Retina (tissue), 1 donor: ENCODE measurements at places on chromosomes 6 and 20.

DNA sequence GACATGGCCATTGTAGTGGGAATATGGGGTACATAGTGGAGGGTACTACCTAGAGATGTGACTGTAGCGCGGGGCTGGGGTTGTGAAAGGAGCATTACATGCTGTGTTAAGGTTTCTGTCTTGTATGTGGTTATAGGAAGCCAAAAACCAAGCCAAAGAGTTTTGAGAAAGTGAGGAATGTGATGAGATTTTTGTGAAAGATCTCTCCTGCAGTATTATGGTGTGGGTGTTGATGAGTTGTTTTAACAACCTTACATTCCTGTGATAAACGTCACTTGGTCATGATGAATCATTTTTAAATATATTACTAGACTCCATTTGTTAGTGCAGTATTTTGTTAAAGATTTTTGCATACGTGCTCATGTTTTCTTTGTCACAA is 48.9 kb downstream of the ZFAND3 start:
- no peak for DNase-seq

DNA sequence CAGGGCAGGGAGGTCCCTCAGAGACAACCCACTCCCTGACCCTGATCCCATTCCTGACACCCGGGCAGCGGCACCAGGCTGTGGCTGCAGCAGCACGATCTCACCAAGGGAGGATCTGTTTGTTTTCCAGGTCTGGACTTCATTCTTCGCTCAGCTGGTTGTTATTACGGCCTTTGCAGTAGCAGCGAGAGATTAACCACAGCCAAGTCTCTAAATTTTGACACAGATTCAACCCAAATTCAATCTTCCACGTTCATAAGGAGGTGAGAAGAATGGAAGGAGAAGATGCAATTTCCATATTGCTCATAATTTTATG is 91.1 kb upstream of the THBS2 start:
- DNase-seq, result peak; percentile 16

GRCh38 chr6:68059899-68060298 is 575.2 kb upstream of the ADGRB3 start:
- no peak for DNase-seq

- no peak for DNase-seq
Observed at GRCh38 chr20:4883546-4883945, 117.8 kb downstream of the SLC23A2 start.

DNA sequence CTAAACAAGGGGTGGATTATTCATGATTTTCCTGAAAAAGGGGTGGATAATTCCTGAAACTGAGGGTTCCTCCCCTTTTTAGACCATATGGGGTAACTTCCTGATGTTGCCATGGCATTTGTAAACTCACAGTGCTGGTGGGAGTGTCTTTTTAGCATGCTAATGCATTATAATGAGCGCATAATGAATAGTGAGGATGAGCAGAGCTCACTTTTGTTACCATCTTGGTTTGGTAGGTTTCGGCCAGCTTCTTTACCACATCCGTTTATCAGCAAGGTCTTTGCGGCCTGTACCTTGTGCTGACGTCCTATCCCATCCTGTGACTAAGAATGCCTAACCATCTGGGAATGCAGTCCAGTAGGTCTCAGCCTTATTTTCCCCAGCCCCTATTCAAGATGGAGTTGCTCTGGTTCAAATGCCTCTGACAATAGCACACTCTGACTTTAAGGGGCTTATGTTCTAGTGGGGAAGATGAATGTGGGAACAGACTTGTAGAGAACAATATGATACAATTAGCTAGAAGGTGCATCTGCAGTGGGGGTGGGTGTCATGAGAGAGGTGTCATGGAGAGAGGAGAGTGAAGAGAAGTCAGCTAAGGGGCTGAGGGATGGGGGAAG is 4.2 kb upstream of the GPR31 start:
- DNase-seq, result no peak

- DNase-seq, result no peak
Observed at GRCh38 chr20:38143646-38144554, 21.2 kb downstream of the TGM2 start.

DNA sequence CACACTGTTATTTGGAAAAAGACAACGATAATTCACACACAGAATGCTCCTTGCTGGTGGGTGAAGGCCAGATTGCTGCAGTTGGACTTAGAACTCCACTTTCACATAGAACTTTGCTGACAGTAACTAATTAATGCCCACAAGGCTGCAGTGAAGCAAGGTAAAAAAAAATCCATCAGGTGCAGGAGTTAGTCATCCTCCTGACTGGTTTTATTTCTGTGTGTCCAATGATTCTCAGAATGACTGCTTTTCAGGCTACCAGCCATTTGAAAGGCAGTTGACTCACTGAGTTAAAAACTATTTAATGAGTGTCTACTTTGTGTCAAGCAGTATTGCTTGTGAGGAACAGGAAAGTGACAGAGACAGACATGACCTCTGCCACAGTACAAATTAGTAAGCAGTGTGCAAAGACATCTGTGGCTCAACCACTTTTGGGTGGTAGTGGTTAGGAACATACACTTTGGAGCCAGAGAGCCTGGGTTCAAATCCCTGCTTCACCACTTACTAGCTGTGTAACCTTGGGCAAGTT is 41.9 kb downstream of the ELOVL5 start:
- no peak for DNase-seq

DNA sequence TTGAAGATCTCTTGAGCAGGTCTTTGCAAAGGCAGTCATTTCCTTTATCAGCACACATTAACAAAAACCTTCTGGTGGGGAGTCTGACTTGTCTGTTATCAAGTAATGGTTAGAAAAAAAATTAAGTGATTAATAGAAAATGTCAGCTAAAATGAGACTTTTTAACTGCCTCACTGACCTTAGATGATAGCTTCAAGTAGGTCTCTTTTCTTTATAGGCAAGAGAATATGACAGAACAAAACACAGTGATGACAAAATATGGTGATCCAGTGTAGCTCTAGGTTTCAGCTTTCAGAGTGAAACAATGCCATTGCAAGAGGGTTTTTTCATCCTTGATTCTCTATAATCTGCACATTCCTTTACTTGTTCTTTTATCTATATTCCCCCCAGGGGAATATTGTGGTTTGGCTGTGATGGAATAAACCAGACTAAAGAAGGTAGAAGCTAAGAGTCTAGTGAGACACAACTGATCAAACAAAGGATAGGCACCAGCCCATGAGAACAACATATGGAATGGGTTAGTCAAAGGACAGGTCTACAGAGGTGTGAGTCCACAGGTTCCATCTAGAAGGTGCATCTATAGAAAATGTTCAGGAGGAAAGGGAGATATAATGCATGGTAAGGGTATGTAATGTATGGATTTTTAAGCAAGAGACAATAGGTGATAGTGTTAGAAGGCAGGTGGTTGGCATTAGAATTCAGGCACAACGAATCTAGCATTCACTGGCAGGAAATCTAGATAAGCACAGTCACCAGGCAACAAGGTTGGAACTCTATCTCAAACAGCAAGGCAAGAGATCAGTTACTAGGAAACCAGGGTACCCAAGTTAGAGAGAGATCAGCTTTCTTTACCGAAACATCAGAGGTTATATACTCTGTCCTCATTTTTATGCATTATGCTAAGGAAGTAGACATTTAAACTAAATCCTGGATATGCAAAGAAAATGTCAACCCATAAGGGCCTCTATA is 228.9 kb upstream of the SMLR1 start:
- no peak for DNase-seq

- no peak for DNase-seq
Observed at GRCh38 chr20:44083220-44083933, 103.6 kb downstream of the JPH2 start.

DNA sequence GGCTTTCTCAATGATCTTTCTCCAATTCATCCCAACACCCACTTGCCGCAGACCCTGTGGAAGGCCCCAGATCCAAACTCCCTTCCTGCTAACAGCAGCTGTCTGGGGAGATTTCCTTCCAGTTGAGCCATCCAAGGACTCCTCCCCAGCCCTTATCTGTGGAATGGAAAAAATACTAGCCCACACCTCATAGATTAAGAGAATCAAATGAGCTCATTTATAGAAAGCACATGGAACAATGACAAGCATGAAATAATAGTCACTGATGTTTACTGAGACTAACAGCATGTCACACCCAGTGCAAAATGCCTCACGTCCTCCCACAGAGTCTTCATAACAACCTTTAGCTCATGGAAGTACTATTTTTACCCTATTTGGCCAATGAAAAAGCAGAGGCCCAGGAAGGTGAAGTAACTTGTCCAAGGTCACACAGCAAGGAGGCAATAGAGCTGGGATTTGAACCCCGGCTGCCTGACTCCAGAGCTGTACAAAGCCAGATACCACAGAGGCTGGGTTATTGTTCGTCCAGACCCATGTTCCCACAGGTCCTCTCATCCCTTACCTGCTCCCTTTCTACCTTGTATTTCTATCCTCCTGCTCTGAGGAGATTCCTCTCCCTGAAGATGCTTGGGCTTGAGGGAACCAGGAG is 23.4 kb upstream of the PTGIS start:
- DNase-seq, result no peak

DNA sequence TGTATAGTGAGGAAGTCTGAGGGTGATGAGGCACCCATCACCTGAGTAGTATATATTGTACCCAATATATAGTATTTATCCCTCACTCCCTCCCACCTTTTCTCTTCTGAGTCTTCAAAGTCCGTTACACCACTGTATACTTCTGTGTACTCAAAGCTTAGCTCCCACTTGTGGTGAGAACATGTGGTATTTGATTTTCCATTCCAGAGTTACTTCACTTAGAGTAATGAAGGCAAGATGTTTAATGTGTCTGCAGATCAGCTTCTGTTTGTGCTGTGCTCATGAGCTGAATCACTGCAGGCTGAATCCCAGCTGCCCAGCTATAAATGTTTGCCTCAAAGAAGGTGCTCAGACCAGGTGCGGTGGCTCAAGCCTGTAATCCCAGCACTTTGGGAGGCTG is 139.3 kb upstream of the FOXA2 start:
- no peak for DNase-seq

- DNase-seq, result no peak
Observed at GRCh38 chr6:132122176-132122575, 171.0 kb upstream of the CCN2 start.

DNA sequence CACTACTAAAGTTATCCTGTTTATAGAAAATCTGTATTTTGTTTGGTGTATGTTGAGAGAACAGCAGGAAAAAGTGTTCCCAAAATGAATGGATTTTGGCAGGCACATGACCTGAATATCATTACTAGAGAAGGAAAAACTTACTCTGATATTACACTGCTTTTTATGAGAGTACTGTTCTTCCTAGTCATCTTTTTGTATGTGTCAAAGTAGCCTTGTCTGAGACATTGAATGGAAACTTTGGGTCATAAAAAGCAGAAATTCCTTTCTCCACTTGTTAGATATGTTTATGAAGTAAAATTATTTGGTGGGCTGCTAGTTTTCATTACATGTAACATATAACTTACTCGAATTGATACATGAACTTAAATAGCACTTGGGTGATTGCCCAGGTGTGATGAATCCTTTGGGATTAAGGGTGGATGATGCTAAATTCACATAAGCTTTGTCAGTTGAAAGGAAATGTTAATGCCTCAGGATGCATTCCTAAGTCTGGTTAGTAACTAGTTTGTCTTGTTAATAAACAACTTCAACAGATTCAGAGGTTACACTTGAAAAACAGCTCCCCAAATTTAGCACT is 206.7 kb downstream of the CENPW start:
- no peak for DNase-seq

DNA sequence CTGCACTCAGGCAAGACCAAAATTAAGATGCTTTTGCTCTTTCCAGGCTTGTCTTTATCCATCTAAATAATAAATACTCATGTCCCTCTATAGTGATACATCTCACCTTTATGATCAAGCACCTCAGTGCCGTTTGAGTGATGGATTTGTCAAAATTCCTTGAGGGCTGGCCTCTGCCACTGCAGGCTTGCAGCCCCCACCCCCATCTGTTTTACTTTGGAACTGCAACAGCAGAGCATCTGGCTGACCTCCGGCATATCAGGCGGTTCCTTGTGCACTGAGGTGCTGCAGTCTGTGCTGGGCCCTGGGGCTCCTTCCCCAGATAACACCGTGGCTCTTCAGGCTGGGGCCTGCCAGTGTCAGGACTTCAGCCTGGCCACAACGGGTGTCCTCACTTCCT is 386.9 kb downstream of the CDH26 start:
- DNase-seq, result no peak

GRCh38 chr6:79570129-79571029 is 33.1 kb upstream of the LCA5 start:
- peak; percentile 64 for DNase-seq

DNA sequence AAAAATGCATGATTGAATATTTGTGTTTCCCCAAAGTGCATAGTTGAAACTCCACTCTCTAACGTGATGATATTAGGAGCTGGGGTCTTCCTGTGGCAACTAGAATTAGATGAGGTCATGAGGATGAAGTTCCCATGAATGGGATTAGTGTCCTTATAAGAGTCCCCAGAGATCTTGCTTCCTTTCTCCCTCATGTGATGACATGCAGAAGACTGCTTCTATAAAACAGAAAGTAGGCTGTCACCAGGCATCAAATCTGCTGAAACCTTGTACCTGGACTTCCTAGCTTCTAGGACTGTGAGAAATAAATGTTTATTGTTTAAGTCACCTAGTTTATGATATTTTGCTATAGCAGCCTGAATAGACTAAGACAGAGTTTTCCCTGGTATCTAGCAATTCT is 586.5 kb upstream of the EPHA7 start:
- DNase-seq, result no peak

GRCh38 chr20:62080249-62080990 is 14.7 kb upstream of the TAF4 start:
- no peak for DNase-seq

DNA sequence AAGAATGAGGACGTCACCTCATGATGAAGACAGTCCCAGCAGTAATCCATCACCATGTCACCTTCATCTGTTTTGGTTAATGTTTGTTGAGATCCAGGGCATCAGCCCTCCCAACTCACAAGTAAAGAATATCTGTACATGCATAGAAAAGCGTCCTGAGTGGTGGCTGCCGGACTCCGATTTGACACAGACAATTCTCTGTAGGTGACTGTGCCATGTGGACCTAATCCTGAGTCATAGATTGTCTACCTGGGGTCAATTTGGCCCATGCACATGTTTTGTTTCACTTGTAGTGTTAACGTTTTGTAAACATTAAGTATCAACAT is 168.4 kb upstream of the UST start:
- no peak for DNase-seq

DNA sequence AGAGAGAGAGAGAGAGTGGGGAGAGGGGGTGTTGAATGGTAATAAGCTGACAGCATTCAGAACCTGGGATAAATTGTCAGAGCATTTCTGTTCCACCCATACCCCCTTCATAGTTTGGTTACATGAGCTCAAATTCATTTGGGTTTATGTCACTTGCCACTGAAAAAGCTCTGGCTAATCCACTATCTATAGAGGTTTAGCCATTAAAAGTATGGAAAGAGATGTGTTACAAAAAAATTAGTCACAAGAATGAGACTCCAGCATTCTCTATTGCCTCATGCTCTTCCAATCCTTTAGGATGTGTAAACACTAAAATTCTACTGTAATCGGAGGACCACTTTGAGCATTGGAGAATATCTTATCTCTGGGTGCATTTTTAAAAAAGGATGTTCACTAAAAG is 297.6 kb upstream of the TCF21 start:
- DNase-seq, result no peak
